ENCODE measurements at places on chromosomes 3 and 15.

DNA sequence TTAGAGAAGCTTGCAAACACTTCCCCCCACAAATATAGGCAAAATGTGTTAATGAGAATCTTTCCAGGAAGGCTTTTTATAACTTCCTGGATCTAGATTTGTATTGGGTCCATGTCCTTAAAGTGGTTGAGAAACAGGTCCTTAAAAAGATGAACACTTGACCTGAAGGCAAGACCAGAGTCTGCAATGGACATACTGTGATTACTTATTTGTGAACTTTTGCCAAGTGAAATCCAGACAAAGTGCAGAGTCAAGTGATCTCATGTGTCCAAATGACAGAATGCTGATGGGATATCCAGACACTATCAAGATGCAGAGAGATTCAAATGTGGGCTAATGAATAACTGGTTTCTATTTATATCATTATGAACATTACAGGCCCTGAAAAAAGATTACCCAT, 43.8 kb downstream of the FRMD4B start:
- DNase-seq = no peak

GRCh38 chr15:57567891-57568290, 23.8 kb upstream of the MYZAP start:
- DNase-seq = no peak

GRCh38 chr3:113183748-113184661, 27.4 kb upstream of the BOC start:
- DNase-seq = no peak

DNA sequence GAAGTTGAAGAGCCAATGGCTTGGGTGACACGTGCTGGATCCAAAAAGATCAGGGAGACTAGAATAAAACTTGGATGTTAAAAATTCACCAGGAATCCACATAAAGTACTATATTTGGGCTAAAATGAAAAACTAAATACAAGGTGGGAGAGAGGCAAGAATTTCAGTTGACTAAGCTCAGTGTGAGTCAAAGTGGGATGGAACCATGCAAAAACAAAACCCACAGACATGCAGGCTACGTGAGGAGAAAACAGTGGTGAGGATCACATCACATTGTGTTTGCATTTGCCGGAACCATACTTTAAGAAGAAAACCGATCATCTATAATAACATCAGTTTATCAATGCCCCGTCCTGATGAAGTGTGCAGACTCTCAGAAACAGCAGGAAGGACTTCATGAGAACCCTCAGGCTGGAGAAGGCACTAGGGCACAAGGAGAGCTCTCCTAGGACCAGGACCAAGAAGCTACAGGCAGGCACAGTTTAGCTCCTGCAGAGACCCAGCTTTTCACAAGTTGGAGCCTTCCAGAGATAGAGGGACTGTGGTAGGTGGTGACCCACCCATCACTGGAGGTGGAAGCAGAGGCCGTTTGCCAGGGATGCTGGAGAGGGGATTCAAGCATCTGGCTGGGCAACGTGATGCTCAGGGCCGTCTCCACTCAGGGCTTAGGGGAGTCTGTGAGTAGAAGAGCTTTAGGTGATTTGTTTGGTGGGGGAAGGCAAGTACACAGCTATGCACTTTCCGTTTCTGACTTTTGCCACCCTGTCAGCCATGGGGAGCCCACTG, 29.0 kb upstream of the NR2E3 start:
- no peak for DNase-seq

- DNase-seq = no peak
Measured at GRCh38 chr3:44339181-44340057, 853 bp downstream of the TCAIM start.

GRCh38 chr3:129764090-129764489, 129.4 kb downstream of the TMCC1 start:
- DNase-seq = no peak

DNA sequence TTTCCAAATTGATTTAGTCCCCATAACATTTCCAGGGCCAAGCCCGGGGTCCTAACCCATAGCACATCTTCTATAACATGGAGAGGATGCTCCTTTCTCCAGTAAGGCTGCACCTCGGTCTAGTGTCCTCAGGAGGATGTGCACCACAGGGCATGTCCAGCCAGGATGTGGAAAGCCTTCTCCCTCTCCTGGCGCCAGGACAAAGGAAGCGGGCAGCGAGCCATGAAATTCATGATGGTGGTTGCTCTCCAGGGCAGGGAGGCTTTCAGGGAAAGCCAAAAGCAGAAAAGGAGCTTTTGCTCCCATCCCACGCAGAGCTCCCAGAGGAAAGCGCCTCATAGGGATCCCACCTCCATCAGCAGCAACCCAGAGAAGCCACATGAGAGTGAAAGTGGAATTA, 220.0 kb downstream of the ADAMTSL3 start:
- no peak for DNase-seq

DNA sequence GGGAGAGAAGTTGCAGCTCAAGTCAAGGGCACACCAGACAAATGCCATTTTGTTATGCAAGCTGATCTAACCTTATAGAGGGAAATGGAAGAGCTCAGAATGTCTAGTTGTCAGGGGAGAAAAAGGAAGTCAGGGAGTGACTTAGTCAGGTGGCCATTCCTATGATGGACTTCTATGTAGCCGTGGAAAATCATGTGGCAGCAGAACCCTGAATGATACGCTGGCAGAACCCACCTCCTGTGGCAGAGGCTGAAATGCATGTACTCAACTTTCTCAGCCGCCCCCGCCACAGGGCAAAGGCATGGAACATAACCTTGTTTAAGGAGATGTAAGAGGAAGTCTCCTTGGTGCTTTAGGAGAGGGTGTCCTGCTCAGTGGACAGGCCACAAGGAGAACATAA, 37.7 kb upstream of the PARL start:
- no peak for DNase-seq

DNA sequence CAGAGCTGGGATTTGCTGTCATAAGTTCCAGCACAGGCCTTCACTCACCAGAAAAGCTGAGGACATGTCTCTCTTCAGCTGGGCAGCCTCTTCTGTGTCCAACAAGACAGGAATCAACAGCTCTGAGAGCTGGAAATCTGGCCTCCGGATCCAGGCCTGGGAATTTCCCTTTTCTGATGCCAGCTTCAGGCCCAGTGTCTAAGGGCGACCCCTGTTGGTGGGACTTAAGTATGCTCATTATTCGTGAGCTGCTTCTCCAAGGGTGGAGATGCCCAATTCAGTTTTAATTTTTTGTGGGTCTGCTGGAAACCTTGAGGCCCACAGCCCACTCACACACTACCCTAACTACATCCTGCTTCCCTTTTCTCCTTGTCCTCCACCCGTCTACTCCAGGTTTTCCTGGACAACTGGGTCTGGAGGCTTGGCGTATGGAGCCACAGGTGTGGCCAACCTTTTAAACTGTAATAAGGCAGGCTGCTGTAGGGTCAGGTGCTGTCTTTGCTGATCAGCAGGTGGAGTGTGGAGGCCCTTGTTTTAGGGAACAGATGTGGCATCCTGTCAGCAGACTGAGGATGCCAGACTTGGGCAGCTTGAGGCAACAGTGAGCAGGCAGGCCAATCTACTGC, 2.6 kb upstream of the CEMIP start:
- peak; percentile 32 for DNase-seq

DNA sequence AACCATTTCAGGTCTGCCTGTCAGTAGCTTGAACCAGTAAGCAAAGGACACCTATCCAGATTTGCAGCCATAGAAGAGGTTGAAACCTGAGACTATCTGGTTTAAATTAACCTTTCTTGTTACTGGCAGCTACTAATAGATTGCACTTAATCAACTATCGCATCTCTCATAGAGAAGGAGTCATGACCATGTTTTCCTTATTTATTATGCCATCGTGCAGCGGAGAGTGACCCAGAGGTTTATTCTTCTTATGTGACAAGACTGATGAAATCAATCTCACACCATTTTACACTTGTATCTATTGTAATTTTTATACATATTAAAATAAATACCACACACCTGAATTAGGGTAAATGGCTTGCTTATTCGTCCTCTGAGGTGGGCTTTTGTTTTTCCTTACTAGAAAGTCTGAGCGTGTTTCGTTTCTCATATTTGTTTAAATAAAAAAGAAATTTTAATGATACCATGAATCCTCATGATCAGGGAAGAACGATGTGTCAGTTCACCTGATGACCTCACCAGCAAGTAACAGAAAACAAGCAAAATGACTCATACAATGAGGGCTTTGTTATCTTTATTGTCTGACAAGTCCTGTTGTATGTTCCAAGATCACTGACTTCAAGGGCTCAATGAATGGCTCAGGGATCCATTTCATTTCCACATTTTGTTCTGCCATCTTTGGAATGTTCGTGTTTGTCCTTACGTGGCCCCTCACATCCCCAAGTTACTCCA, 379.5 kb upstream of the DPH6 start:
- no peak for DNase-seq

DNA sequence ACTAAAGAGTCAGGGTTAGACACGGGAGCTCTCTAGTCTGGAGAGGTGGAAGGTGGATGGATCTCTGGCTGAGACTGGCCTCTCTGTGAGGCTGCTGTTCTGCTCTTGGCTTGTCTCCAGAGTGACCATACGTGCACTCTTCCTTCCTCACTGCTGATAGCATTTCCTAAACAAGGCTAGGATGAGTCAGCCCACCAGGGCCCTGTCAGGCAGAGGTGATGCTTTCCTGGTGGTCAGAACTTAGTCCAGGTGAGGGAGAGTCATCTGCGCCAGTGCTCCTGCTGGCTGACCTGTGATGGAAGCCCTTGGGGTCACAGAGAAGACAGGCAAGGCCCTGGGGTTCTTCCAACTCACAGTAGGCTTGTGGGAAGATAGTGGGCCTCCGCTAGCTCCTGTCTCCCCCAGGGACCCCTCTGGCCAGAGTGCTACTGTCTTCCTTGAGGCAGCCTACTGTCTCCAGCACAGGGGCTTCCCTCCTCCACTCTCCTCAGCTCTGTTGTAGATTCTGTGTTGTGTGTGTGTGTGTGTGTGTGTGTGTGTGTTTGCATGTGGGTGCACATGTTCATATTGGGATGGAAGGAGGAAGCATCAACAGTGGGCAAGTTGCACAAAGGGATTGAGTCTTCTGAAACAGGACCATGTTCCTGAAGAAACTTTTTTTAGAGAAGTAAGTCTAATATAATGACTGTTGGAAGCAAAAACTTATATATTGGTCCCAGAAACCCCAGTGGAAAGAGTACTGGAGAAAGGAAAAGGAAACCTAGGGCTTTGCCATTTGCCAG, 16.5 kb downstream of the ALPK3 start:
- no peak for DNase-seq

DNA sequence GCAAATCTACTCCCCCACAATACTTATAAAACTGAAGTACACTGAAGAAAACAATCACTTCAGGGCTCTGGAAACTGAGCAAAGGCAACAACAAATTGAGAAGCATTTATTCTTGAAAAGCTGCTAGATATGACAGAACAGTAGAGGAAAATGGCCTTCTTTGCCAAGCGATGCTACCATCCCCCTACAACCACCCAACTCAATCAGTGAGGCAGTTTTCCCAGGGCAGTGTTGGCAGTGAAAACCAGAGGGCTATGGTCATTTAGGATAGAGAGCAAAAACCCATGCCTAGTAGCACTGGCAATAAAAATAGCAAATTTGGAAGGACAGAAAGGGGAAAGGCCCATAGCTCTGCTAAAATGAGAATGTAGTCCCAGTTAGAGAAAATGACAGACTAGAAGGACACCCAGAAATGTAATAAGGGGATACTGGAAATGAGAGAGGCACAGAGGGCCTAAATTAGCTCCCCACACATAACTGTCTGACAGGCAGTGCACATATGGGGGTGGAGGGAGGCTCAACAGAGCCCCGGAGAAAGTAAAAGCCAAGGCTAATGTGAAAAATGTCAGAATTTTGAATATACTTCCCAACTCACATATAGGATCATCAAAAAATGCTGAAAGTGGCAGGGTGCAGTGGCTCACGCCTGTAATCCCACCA, 143.5 kb downstream of the GSK3B start:
- DNase-seq = no peak

DNA sequence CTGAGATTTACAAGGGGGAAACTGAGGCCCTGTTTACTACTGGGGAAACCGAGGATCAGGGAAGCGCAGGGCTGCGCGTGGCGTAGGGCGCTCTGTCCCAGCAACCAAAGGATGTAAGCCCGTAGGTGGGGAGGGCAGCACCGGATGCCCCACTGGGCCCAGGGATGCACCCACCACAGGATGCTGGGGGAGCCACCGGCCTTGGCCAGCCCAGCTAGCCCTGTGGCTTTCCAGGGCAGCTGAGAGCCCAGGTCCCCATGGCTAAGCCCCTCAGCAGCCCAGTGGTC, 33.4 kb downstream of the RPN1 start:
- DNase-seq = no peak

GRCh38 chr3:123682781-123683504, 98.1 kb upstream of the HACD2 start:
- no peak for DNase-seq

- DNase-seq = no peak
Measured at GRCh38 chr3:160129459-160130061, 95.7 kb upstream of the C3orf80 start.

- no peak for DNase-seq
Measured at GRCh38 chr3:187104342-187104741, 35.0 kb downstream of the RPL39L start.

DNA sequence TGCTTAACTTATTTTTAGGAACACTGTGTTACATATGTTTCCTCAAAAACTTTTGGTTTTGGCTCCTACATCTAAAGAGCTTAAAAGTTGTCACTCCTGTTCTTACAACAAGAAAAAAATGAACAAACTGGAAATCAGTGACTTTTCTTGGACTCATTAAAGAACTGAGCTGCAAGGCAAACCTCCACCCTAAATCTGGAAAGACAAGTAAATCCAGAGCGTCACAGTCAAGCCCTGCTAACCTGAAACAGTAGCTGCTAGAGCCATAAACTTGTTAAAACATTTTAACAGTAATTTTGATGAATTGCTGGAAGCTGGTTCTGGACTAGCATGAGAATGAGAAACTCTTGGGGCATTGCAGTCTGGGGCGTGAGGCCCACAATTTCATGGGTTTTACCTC, 350.5 kb upstream of the COL8A1 start:
- DNase-seq = no peak

DNA sequence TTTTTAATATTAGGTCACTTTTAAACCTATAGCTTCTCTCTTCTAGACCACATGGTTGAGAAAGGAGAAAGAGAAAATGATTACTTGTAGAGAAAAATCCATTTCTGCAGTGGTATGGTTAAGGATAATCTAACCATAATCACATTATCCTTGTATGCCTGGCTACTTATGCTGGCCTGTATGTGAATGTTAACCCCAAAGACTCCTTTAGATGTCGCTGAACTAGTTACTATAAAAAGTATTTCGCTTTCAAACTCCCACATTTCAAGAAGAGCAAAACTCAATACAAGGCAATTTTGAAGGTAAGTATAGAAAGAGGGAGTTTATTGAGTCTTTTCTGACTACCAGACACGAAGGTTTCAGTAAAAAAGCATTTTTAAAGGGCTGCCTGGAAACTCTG, 2.2 kb downstream of the KCTD6 start:
- DNase-seq = no peak

- no peak for DNase-seq
Measured at GRCh38 chr3:62134061-62134496, 239.3 kb downstream of the FEZF2 start.

All from stimulated activated CD8-positive, alpha-beta memory T cell treated with anti-CD3 and anti-CD28 coated beads, Interleukin-7, amount 100 ng/mL, for 1 hour (primary cell).